ENCODE measurements at places on chromosomes 16 and 17.
A peak's percentile ranks its signal among the peaks of the same experiment; 100 is the strongest.

DNA sequence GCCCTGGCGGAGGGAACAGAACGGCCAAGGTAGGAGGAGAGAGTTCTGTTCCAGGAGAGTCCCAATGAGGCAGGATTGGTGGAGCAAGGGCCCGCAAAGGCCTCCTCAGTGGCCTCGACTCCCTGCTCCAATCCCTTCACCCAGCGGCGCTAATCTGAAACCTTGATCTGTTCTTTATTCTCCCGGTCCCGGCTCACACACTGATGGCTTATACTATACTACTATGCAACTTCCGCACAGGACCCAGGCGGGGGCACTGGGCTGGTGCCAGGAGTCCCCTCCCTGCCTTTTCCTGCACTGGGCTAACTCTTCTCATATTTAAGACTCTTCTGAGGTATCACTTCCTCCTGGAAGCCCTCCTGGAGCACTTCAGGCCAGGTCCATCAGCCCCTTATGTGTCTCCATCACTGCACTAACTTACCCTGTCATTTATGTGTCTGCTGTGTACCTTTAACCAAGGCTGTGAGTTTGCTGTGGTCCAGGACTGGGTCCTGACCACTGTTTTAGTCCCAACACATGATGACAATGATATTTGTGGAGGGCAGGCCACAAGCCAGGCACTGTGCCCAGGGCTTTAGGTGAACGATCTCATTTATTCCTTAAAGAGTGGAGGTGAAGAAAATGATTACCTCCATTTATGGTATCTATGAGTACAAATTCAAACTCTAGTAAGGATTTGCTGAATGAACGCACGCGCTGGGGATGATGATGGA, 6.8 kb downstream of the CCDC102A start:
- peak; percentile 14 for DNase-seq

- no peak for DNase-seq
Measured at GRCh38 chr17:17701112-17701511, 19.9 kb downstream of the RAI1 start.

DNA sequence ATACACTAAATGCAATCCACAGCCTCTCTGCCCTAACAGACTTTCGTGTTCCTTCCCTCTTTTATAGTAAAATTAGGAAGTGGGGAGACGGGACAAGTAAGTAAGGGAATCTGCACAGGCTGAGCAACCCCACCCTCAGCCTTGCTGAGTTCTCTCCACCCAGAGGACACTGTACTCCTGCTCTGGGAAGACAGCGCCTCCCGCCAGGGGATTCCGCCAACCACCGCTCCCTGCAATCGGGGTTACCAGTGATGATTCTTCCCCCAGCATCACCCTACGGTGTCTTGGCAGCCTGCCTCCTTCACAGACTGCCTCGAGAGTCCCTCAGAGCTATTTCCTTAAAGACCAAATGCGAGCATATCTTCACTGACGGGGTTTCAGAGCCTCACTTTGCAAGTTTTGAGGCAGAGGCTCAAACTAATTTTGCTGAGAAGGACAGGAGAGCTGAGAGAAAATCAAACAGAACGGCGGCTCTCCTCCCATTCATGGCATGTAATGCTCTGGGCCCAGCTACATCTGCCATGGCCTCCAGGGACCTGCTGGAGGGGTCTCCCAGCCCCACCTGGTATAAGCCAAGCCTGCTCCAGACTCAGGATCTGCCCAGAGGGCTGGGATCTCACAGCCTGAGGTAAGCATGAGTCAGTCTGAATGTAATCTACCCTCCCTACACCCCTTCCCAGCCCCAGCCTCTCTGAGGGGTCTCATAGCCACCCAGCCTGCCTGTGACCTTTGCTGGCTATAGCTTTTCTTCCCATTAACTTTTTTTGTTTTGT, 22.7 kb upstream of the ASGR2 start:
- DNase-seq = peak; percentile 37

DNA sequence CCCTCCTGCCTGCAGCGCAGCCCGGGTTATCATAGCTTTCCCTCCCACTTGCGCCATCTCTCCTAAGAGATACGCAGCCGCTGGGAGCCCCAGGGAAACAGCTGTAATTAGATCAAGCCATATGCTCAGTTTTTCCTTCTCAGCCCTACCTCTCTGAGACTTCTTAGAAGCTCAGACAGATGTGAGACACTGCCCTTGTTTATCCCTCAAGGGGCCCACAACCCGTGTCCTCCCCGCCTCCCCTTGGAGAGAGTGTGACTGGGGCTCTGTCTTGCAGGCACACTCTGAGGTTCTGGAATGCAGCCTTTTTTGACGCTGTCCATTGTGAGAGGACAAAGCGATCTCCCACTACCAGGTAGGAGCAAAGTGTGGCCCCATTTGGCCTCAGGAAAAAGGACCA, 31.2 kb downstream of the CIBAR2 start:
- DNase-seq = no peak

- DNase-seq = no peak
Measured at GRCh38 chr16:55592306-55592705, 25.8 kb downstream of the CAPNS2 start.

- DNase-seq = no peak
Measured at GRCh38 chr16:86127366-86127765, 228.4 kb downstream of the IRF8 start.

DNA sequence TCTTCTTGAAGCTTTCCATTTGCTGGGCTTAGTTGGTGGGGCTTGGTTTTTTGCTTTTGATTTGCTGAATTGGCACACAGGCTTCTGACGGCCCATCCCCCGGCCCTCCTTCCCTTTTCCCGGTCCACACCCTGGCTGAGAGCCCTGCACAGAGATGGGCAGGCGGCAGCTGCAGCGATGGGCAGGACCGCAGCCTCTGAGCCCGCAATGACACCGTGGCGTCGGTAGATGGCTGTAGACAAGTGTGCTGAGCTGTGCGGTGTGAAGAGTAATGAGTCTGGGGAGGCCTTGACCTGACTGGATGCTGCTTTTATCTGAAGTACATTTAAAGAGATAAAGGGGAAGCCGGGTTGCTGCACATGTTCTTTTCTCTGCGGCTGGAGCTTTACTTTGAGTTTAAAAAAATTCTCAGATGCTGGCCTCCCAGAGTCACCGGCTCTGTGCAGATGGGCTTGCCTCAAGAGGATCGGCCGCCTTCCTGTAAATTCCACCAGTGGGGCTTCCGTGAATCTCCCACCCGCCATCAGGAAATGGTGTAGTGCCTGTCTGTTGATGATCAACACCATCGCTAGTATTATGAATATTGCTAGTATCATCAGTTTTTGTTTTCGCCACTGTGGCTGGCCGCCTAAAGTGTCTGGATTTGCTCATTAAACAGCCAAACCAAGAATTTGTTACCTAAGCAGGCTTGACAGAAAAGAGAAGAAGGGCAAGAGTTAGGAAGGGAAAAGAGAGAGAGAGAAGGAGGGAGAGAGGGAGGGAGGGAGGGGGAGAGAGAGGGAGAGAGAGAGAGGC, 245.6 kb upstream of the RBFOX1 start:
- DNase-seq = no peak

GRCh38 chr17:78510141-78511075, 66.8 kb downstream of the DNAH17 start:
- no peak for DNase-seq

DNA sequence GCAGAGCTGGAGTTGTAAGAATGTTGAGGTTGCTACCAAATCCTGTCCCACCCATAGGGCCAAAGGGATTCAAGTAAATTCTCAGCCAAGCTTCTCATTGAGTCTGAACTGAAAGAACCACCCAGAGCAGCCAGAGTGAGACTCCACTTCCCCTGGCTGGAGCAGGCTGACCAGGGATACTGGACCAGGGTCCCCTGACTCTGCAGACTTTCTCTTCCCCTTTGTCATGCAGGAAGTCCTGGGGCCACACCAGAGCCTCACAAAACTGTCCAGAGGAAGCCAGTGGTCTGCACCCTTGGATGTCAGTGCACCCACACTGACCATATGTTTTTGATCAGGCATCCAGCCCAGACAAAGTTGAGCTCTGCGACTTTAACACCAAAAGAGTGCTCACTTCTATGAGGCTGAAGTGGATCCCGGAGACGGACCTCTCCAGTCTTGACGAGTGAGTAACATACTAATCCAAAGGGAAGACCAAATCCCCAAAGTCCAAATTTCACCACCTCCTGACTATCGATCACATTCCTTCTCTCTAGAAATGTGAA, 4.1 kb downstream of the NXN start:
- no peak for DNase-seq

- no peak for DNase-seq
Measured at GRCh38 chr17:68289473-68289872, 1.5 kb downstream of the SLC16A6 start.

- no peak for DNase-seq
Measured at GRCh38 chr16:31063843-31064611, 10.0 kb downstream of the ZNF668 start.

DNA sequence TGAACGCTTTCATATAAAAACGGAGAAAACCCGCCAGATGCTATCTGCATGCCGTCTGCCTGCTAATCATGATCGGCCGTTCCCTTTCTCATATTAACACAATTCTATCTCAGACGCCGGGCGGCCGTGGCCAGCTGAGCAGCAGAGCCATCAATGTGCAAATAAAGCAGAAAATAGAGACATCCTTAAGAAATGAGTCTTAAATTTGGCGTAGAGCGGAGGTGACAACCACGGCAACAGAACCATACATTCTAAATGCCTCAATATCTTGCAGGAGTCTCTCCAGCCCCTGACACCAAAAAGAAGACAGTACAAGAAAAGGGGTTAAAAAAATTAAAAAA, 2.7 kb upstream of the IRX5 start:
- no peak for DNase-seq

DNA sequence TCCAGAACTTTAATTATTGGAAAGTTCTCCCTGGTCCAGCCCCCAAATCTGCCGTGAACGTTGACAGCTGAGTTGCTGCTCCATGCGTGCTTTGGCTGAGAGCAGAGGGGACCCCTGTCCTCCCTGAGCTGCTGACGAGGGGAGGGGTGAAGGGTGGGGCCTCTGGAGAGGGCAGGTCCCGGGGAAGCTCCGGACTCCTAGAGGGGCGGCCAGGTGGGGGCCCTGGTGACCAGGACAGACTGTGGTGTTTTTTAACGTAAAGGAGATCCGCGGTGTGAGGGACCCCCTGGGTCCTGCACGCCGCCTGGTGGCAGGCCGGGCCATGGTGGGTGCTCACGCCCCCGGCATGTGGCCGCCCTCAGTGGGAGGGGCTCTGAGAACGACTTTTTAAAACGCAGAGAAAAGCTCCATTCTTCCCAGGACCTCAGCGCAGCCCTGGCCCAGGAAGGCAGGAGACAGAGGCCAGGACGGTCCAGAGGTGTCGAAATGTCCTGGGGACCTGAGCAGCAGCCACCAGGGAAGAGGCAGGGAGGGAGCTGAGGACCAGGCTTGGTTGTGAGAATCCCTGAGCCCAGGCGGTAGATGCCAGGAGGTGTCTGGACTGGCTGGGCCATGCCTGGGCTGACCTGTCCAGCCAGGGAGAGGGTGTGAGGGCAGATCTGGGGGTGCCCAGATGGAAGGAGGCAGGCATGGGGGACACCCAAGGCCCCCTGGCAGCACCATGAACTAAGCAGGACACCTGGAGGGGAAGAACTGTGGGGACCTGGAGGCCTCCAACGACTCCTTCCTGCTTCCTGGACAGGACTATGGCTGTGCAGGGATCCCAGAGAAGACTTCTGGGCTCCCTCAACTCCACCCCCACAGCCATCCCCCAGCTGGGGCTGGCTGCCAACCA, at the start of gene MC1R:
Gene MC1R, plus strand, starts transcription at position 410 of the 895 bp plus-strand sequence. Its CDS starts 397 bp downstream, at position 807.
- no peak for DNase-seq

DNA sequence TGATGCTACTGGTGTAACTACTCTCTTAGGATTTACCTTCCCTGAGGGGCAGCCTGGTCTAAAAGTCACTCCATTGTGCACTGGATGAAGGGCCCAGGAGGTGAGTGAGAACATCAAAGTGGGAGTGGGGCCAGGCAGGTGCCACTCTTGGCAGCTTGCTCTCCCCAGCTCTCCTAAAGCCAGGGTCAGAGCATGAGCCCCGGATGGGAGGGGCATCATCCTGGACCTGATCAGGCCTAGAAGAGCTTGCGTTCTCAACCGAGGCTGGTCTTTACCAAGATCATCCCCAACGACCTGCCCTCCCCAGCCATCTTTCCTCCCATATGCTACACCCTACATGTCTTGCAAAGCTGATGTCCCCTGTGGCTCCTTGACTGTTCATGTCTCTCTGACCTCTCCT, 87.1 kb downstream of the AIPL1 start:
- no peak for DNase-seq

DNA sequence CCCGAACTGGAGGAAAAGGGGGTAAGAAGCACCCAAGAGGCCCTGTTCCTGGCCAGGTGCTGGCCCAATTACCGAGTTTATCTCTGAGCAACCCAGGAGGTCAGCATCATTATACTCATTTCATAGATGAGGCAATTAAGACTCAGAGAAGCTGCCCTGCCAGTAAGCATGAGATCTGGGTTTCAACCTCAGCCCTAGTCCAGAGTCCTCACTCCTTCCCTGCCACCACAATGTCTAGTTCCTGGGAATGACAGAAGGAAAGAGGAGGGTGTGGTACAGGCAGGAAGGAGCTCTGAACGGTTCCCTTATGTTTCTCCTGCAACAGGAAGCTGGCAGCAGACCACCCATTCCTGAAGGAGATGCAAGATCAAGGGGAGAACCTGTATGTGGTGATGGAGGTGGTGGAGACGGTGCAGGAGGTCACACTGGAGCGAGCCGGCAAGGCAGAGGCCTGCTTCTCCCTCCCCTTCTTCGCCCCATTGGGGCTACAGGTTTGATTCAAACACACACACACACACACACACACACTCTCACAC, 7.4 kb downstream of the GSDMA start:
- DNase-seq = no peak

GRCh38 chr16:29230671-29231096, 175.8 kb downstream of the NPIPB11 start:
- no peak for DNase-seq

- no peak for DNase-seq
Measured at GRCh38 chr16:12147681-12148080, 171.1 kb downstream of the SNX29 start.

GRCh38 chr17:55484575-55484974, 26.7 kb downstream of the SMIM36 start:
- no peak for DNase-seq

GRCh38 chr17:58007781-58008706, 998 bp upstream of the SRSF1 start:
- no peak for DNase-seq

DNA sequence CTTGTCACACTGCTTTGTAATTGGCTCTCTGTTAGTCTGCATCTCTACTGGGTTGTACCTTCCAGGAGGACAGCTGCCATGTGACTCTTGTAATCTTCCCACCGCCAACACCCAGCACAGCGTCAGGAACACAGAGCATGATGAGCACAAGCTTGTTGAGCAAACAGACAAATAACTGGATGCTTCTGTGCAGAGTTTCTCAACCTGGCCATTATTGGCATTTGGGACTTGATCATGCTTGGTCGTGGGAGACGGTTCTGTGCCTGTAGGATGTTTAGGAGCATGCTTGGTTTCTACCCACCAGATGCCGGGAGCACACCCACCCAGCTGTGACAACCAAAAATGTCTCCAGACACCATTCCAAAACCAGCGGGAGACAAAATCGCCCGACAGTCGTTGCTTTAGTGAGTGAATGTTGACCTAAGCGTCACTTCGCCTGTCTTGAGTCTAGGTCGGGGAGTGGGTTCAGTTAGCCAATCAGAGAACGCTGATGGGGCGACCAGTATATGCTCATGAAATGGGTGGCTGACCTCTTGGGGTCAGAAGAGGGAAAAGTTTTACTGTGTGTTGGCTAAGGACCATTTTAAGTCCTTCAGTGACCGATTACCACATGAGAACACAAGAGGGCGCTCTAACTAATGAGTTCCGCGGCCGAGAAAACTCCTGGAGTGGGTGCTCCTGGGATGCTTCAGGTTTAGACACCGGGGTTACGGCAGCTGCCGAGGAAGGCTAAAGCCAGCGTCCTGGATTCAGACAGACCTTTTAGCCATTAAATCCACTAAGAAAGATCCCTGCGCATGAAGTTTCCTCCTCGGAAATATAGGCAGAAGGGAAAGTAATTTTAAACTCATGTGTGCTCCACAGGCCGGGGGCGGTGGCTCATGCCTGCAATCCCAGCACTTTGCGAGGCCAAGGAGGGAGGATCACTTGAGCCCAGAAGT, 57.8 kb upstream of the TEX2 start:
- peak; percentile 55 for DNase-seq

Data from CD4-positive, alpha-beta T cell treated with Interleukin-15 for 1 hour (primary cell).